ENCODE measurements at places on chromosomes 6 and 20.

DNA sequence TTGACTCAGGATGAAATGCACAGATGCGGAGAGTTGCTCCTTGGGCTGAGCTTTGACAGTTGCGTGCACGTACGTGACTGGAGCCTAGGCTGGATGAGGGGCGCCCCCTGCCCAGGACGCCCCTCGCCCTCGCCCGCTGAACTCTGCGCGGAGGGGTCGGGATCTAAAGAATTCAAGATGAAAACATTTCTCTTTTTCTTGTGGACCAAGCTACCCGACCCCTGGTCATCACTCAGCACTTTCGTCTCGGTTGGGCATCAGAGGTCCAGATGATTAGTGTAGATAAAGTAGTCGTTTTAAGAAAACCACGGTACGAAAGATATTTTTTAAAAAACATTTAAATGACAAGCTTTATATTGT, 700 bp downstream of the DTD1 start:
- H3K4me1 ChIP-seq: no peaks in the 10 kb centered on the region
- no peaks in the 10 kb centered on the region for H3K27me3 ChIP-seq
- H3K4me3 ChIP-seq: peak overlapping the region; percentile 98
- no peak for DNase-seq
- H3K27ac ChIP-seq: peak overlapping the region; percentile 68

DNA sequence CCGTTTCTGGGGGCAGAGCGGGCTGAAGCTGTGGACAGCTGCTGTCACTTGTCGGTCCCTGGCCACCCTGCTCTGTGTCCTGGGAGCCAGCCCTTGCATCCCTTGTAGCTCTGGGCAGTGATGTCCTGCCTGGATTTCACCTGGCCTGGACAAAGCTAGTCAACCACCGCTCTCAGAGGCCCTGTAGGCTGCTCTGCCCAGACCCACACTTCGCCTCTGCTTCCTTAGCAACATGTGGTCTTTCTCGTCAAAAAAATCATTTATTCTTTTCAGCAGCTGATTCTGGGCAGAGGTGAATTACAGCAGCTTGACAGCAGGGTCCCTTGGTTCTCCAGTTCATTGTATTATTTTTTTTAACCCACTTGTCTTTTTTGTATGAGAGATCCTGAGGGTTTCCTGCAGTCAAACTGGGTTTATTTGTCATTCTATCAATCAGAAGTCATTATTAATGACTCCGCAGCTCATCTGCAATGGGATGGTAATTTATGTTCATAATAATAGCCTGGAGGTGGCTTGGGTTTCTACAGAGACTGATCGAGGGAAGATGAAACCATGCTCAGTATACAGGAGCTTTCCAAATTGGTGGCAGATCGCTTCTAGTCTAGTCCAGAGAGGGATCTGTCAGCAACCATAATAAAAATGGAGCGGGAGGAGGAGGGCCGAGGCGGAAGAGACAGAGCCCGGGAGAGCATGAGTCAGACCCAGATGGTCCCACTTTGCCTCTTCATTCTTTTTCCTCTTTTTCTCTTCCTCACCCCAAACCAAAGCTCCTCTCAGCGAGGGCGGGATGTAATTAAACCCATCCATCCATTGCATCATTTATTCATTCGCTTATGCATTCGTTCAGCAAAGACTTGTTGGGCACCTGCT, 22.4 kb downstream of the EDN3 start:
- no peaks in the 10 kb centered on the region for H3K27me3 ChIP-seq
- H3K36me3 ChIP-seq: no peaks in the 10 kb centered on the region
- H3K27ac ChIP-seq: no peak overlapping the region
- H3K4me3 ChIP-seq: no peak overlapping the region

GRCh38 chr6:84095156-84095555, 61.6 kb downstream of the MRAP2 start:
- no peaks in the 10 kb centered on the region for H3K36me3 ChIP-seq
- H3K4me3 ChIP-seq: no peak overlapping the region
- DNase-seq: no peak

GRCh38 chr6:47135772-47136171, 93.6 kb upstream of the ADGRF1 start:
- H3K4me1 ChIP-seq: no peaks in the 10 kb centered on the region
- H3K36me3 ChIP-seq: no peaks in the 10 kb centered on the region
- H3K27ac ChIP-seq: no peak overlapping the region
- no peak for DNase-seq
- H3K27me3 ChIP-seq: no peaks in the 10 kb centered on the region

DNA sequence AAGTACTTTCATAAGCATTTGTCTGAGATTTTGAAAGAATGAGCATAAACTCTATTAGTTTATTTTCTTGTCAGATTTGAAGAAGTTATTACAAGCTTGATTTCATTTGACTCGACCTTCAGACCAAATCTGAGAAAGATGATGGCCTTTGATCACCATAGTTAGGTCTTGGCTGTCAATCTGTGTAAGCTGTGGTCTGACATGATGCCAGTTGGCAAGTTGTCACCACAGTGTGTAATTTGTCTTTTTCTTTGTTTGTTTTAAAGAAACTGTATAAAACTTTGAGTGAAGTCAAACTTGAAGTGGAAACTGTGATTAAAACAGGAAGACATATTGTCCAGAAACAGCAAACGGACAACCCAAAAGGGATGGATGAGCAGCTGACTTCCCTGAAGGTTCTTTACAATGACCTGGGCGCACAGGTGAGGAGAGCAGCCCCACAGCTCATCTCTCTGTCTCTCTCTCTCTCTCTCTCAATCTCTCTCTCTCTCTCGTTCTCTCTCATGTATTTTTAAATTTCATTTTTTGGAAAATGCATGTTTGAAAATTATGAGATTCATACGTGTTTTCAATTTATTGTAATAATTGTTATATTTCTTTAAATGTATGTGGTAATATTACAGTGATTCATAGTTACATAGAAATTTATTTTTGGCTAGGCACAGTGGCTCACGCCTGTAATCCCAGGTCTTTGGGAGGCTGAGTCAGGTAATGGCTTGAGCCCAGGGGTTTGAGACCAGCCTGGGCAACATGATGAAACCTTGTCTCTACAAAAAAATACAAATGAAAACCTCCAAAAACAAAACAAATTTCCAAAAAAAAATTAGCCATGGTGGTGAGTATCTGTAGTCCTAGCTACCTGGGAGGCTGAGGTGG, 208.1 kb downstream of the UTRN start:
- no peaks in the 10 kb centered on the region for H3K27me3 ChIP-seq
- no peak overlapping the region for H3K4me3 ChIP-seq
- no peak overlapping the region for H3K27ac ChIP-seq
- H3K4me1 ChIP-seq: no peaks in the 10 kb centered on the region

- H3K4me1 ChIP-seq: no peaks in the 10 kb centered on the region
- H3K27me3 ChIP-seq: no peaks in the 10 kb centered on the region
- DNase-seq: peak; percentile 37
- H3K4me3 ChIP-seq: no peak overlapping the region
- no peak overlapping the region for H3K27ac ChIP-seq
- no peaks in the 10 kb centered on the region for H3K36me3 ChIP-seq
Observed at GRCh38 chr6:46090115-46091079, 39.4 kb upstream of the ENPP4 start.

DNA sequence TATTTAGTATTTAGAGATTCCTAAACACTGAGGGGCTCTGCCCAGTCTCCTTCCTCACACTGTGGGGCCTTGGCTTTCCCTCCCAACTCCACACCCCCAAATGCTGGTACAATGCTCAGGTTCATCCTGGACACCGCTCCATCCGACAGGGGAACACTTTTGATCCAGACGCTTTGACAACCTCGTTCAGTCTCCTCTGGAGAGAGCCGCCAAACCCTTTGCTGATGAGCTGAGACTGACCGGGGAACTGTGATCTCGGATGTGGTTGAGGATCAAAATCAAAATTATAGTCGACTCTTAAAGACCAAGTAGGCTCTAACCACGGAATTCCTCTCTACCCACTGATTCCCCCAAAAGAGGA, 38.8 kb upstream of the HLA-E start:
- H3K4me3 ChIP-seq: no peak overlapping the region
- no peaks in the 10 kb centered on the region for H3K36me3 ChIP-seq
- no peak for DNase-seq

- H3K27ac ChIP-seq: no peak overlapping the region
- H3K27me3 ChIP-seq: peaks cover 99% of the 10 kb centered on the region
- H3K4me3 ChIP-seq: peak overlapping the region; percentile 64
- peaks cover 4% of the 10 kb centered on the region for H3K4me1 ChIP-seq
- no peak for DNase-seq
Observed at GRCh38 chr6:1381481-1382330, 7.7 kb upstream of the FOXF2 start.

DNA sequence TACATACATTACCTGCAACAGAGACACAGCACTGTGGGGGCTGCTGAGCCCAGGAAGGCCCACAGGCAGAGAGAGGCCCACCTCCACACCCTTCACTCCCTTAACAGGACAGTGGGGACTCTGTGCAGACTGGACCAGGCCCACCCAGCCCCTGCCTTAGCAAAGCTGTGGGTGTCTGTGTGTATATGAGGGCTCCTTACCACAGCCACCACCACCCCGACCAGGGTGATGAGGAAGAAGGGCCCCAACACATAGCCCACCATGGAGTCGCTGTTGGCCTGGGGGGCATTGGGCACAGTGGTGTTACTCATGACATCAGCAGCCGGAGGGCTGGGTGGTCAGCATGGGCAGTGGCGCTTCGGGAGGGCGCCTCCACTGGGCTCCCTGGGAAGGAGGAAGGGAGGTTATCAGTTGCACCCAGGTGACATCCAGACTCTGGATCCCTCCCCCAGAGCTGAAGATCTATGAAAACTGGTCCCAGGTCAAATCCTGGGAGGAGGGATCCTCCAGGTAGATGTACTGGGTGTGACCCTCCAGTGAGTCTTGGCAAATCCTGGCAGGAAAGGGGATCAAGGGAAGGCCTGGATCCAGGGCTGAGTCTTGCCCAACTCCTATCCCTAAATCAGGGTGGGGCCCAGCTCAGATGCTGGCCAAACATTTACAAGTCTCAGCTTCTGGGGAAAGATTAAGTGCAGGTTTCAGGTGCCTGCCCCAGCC, 1.2 kb downstream of the SMIM29 start:
- H3K4me3 ChIP-seq: no peak overlapping the region
- peak overlapping the region; percentile 90 for H3K27ac ChIP-seq
- DNase-seq: no peak
- H3K4me1 ChIP-seq: peaks cover 5% of the 10 kb centered on the region
- H3K27me3 ChIP-seq: no peaks in the 10 kb centered on the region

- H3K27me3 ChIP-seq: no peaks in the 10 kb centered on the region
- no peak overlapping the region for H3K27ac ChIP-seq
- no peak overlapping the region for H3K4me3 ChIP-seq
- no peak for DNase-seq
- peaks cover 3% of the 10 kb centered on the region for H3K36me3 ChIP-seq
- no peaks in the 10 kb centered on the region for H3K4me1 ChIP-seq
Observed at GRCh38 chr6:18207438-18207837, 52.2 kb downstream of the KDM1B start.

- no peak overlapping the region for H3K27ac ChIP-seq
- no peaks in the 10 kb centered on the region for H3K27me3 ChIP-seq
- DNase-seq: no peak
- H3K4me1 ChIP-seq: no peaks in the 10 kb centered on the region
Observed at GRCh38 chr20:4876731-4877130, 124.6 kb downstream of the SLC23A2 start.

GRCh38 chr6:150579611-150580010, 20.1 kb upstream of the PLEKHG1 start:
- no peak overlapping the region for H3K27ac ChIP-seq
- H3K36me3 ChIP-seq: no peaks in the 10 kb centered on the region
- DNase-seq: no peak
- no peaks in the 10 kb centered on the region for H3K27me3 ChIP-seq

GRCh38 chr20:43984587-43984986, 69.9 kb downstream of the TOX2 start:
- no peak overlapping the region for H3K27ac ChIP-seq
- H3K27me3 ChIP-seq: no peaks in the 10 kb centered on the region
- no peak for DNase-seq

GRCh38 chr20:13821876-13822275, 37.0 kb downstream of the NDUFAF5 start:
- H3K4me1 ChIP-seq: no peaks in the 10 kb centered on the region
- no peaks in the 10 kb centered on the region for H3K36me3 ChIP-seq
- no peaks in the 10 kb centered on the region for H3K27me3 ChIP-seq
- DNase-seq: no peak
- H3K27ac ChIP-seq: peak overlapping the region; percentile 44

DNA sequence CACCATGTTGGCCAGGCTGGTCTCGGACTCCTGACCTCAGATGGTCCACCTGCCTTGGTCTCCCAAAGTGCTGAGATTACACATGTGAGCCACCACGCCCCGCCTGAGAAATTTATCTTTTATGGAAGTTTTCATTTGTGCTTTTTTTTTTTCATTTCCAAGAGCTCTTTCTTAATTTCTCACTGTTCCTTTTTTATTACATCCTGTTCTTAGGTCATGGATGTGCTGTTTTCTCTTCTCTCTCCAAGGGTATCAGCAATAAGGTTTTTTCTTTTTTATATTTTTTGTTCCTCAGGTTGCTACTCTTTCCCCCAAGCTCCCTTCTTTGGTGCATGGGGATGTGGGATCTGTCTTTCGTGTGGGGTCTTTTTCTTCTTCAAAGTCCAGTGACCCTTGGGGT, 21.2 kb upstream of the LSM14B start:
- no peak for DNase-seq
- no peak overlapping the region for H3K4me3 ChIP-seq
- no peaks in the 10 kb centered on the region for H3K36me3 ChIP-seq
- no peaks in the 10 kb centered on the region for H3K4me1 ChIP-seq

GRCh38 chr6:146543940-146544615, 445 bp downstream of the RAB32 start:
- H3K36me3 ChIP-seq: no peaks in the 10 kb centered on the region
- peak; percentile 30 for DNase-seq
- no peaks in the 10 kb centered on the region for H3K27me3 ChIP-seq
- H3K4me3 ChIP-seq: peak overlapping the region; percentile 75
- peak overlapping the region; percentile 98 for H3K27ac ChIP-seq
- no peaks in the 10 kb centered on the region for H3K4me1 ChIP-seq

DNA sequence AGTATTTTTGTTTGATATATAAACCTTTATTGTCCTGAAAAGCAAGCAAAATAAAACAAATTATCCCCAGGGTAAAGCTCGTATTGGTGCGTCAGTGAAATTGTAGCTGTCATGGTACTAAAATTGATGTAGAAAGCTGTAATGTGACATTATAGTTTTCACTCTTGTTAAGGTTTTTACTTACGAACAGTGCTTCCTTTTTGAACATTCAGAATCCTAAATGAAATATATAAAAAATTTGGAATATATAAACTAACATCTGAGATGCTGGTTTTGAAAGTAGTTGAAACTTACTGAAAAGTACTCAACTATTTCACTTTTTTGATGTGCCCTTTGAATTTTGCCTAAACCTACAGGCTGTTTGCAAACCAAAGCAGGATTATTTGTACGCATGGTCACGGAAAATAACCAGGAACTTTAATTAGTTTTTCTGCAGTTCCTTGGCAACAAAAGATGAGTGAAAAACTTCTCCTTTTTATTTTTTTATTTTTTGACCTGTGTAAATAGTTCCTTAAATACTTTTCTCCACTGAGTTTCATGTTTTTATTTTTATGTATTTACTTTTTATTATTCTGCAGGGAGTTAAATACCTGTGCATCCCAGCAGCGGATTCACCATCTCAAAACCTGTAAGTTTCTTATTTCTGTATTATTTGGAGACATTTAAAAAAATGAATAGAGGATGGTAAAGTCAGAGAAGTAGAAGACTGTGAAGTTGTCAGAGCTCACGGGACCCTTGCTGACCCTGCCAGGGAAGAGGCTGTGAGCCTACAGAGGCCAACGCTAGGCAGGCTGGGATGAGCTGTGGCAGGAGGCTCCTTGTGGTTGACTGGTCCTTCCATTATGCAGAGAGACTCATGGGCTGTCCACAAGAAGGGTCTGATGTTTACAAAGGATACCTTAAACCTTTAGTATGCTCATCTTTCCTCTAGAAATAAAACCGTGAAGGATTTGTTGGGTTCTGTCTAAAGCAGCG, 42.5 kb downstream of the DUSP22 start:
- H3K36me3 ChIP-seq: no peaks in the 10 kb centered on the region
- H3K27me3 ChIP-seq: no peaks in the 10 kb centered on the region
- no peak overlapping the region for H3K27ac ChIP-seq
- H3K4me1 ChIP-seq: no peaks in the 10 kb centered on the region

All from breast epithelium (tissue), 4 donors.